ENCODE measurements at places on chromosomes 2 and 18.

DNA sequence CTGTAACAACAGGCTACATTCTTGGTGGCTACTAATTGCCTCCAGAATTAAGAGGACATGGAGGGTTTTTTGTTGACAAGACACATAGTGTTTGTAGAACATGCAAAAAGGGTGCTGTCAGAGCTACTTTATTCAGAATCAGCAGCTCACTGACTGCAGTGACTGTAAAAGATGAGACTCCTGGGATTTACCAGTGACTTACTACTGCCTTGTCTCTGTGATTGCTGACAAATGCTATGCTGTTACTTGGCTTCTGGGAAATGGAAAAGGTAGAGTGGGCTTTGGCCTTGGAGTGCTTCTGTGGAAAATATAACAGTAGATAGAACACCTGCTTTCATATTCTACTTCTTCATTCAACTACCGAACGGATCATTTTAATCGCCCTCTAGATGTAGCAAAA is 47.8 kb downstream of the GREB1L start:
- no peak for DNase-seq

GRCh38 chr2:112622528-112622849 is 23.2 kb upstream of the SLC20A1 start:
- DNase-seq = no peak

- no peak for DNase-seq
Measured at GRCh38 chr2:226411727-226412360, 387.8 kb downstream of the IRS1 start.

DNA sequence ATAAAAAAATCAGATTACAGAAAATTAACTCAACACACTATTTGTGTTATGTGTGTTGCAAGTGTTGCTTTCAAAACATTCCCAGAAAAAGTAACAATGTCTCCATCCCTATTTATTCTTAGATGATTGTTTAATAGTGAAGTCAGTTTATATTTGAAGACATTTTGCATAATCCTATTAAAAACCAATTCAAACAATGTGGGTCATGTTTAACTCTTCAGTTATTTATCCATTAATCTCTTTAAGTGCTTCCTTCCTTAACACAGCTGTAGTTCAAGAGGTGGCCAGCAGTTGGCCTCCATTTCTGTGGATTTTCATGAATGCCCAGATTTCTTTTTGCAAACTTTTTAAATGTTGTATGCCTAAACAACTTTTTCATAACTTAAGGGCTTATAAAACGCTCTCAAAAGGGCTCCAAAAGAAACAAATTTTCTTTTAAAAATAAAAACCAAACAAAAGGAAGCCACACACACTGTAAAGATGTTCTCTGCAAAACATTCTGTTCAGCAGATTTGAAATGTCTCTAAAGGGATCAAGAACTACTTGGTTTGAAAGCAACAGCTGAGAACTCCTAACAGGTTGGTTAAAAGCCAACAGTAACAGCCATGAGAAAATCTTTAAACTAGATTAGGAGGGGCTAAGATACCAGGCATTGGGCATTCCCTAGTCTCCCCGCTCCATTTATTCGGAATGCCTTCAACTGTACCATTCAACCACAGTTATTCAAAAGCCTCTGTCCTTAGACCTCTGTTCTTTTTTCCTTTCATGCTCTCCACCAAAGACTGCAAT is 71.5 kb downstream of the THADA start:
- DNase-seq = no peak

- DNase-seq = no peak
Measured at GRCh38 chr2:110660558-110660957, 17.3 kb downstream of the BUB1 start.

DNA sequence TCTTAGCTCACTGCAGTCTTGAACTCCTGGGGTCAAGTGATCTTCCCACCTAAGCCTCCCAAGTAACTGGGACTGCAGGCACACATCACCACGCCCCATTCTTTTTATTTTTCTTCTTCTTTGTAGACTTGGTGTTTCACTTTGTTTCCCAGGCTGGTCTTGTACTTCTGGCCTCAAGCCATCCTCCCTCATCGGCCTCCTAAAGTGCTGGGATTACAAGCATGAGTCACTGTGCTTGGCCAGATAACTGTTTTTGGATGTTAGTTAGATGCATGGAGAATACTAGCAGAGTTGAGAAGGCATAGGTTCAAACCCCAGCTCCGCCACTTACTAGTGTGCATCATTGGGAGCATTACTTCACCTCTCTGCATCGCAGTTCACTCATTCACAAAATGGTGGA is 88.3 kb downstream of the TXNL1 start:
- no peak for DNase-seq

DNA sequence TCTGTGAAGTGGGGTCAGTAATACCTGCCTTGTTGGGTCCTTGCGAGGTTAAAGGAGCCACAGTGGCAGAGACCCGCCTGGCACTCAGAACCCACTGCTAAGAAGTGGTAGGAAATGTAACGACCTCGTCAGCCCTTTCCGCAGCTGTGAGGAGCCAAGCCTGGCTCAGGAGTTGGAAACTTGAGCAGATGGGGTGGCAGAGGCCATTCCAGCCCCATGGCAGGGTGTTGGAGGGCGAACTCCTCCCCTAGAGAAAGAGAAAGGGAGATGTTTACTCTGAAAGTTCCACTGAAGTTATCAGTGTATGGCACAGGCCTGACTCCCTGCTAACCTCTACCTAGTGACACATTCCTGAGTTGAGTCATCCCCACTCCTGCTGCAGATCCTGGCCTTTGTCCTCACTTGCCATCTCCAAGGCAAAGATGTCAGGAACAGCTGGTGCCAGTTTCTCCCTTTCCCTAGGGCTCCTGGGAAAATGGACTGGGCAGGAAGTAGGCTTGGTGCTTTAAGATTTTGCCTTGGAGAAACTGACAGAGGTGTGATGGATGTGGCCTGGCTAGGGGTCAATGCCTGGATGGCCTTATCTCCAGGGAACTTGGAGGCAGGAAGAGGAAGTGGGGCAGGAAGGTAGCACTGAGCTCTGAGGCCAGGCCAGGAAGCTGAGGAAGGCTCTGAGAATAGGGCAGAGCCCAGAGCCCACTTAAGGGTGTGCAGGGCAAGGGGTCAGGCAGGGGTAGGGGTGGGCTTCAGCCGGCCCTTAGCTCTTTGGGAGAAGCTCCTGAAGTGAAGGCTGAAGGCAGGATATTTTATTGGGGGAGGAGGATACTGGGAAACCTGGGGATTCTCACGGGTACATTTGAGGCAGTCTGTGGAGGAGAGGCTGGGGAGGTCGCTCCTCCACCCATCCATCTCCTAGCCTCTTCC is 888 bp downstream of the VAMP5 start:
- DNase-seq = peak; percentile 26

GRCh38 chr2:55419233-55419678 is 400 bp downstream of the CCDC88A start:
- peak; percentile 20 for DNase-seq

GRCh38 chr2:5763531-5763930 is 71.3 kb downstream of the SOX11 start:
- DNase-seq = no peak

- no peak for DNase-seq
Measured at GRCh38 chr2:221263573-221263972, 308.5 kb downstream of the EPHA4 start.

GRCh38 chr2:227877421-227878310 is 6.2 kb downstream of the DAW1 start:
- no peak for DNase-seq

GRCh38 chr2:102788216-102788884 is 26.5 kb downstream of the TMEM182 start:
- no peak for DNase-seq

- no peak for DNase-seq
Measured at GRCh38 chr2:191618046-191618780, 59.7 kb upstream of the NABP1 start.

DNA sequence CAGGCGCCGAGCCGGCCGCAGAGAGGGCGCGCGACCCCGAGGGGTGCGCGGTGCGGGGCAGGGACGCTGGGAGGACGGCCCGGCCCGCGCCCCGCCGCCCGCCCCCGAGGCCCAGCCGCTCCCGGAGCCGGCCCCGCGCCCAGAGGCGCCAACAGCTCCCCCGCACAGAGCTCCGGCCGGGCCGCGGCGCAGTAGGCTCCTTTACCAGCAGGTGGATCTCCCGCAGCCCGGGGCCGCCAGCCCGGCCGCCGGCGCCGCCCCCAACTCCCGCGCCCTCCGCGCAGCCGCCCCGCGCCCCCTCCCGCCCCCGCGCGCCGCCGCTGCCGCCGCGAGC is 258 bp downstream of the MGAT4A start:
- peak; percentile 58 for DNase-seq

GRCh38 chr18:26545335-26546123 is 2.8 kb downstream of the KCTD1 start:
- DNase-seq = no peak

DNA sequence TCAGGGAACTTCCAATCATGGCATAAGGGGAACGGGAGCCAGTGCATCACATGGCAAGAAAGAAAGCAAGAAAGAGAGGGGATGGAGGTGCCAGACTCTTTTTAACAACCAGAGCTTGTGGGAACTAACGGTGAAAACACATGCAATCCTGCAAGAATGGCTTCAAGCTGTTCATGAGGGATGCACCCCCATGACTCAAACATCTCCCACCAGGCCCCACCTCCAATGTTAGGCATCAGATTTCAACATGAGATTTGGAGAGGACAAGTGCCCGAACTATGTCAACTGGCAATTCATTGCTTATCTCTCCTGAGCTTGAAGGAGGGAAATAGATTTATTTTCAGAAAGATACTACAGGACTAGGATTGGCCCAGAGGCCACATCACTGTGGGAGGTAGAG is 270.0 kb downstream of the SLC4A3 start:
- DNase-seq = no peak

DNA sequence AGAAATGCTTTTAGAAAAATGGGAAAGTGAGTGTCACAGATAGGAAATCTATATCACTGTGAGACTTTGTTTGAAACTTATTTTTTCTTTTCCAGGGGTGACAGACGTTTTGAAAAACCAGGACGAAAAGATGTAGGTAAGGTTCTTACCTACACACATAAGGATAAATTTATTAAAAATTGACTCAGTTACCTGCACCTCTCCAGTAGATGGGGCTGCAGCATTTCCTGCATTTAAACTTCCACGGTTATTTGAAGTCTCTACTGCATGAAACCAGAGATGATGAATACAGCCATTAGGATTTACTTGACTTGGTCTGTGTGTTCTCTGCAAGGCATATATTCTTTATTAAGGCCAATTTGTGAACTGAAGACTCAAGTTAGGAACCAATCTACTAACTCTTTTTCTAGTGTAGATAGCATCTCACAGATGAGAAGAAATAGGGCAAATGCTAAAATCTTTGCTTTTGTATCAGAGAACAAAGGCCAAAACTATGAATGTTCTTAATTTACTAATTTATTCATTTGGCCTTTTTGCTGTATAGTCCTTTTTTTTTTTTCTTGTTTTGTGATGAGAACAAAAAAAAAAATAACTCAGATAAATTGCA is 15.0 kb downstream of the KCNJ13 start:
- peak; percentile 64 for DNase-seq

DNA sequence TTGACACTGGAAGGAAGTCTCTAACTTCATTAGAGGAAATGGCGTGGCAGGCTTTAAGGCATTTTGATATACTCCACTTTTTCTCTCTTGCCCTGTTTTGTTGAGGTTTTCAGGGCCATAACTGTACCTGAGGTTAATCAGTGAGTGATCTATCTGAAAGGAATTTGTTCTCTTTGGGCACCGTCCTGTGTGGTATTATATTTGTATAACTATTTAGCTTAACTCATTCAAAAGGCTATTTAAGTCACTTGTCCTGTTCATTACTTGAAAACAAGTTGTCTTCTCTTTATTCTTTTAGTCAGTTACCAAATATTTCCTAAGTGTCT is 180.4 kb downstream of the NEDD4L start:
- DNase-seq = no peak

GRCh38 chr2:200307724-200308545 is 1.4 kb downstream of the SPATS2L start:
- no peak for DNase-seq

GRCh38 chr2:182372661-182373060 is 54.2 kb downstream of the PDE1A start:
- DNase-seq = no peak

GRCh38 chr18:40939656-40940515 is 1015.1 kb upstream of the PIK3C3 start:
- DNase-seq = no peak

- no peak for DNase-seq
Measured at GRCh38 chr18:42872838-42873237, 242.6 kb downstream of the RIT2 start.

DNA sequence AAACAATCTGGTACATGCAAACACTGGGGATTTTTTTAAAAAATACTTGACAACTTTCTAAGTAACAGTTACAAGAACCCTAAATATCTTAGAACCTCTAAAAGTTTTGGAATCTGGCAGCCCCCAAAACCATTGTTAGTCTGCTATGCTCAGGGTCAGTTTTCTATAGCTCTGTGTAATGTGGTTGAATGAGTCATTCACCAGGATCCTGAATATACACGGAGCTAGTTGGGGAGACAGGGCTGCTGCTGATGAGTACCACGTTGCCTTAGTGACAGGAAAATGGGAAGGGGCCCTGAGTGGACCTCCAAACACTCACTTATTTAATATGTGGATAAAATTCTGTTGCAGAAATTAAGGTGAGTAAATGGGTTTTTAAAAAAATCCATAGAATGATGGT is 36.9 kb upstream of the TANC1 start:
- no peak for DNase-seq

DNA sequence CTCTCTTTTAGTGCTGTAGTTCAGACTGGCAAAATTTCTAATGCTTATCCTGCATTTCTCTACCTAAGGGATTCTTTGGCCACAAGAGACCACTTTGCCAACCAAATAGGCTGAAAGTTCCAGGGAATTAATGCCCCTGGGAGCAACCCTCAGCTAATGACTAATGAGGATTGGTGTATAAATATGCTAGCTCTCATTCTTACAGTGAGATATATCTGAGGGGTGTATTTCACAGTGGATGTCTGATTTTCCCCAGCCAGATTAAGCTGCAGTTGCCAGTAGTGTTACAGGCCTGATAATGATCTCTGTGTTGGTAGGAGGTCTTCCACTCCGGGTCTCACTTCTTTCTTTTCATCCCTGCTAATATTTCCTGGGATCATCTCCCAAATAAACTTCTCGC is 90.4 kb downstream of the GULP1 start:
- no peak for DNase-seq

DNA sequence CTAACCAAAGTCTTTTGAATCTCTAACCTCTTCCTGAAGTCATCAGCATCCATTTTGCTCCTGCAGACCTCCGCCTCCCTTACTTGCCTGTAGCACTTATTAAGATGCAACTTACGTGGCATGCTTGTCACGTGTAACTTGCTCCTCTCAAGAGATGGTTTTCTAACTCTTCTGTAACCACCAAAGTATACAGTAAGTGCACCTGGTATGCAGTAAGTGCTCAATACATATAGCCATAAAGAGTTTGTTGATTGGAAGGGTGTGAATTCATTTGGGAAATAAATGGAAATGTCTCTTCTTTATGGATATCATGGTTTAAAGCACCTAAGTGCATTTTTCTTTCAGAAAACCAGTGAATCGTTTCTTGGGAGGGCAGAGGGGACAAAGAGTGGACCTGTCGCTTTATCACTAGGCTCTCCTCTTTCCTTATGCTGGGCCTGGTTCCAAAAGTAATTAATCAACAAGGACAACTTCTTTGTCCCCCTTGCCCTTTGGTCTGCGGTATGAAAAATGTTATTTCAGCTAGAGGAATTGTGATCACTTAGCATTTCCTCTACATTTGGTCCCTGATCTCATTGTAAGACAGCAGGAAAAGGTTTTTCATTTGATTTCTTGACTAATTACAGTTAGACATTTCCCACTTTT is 370.0 kb upstream of the SPRED2 start:
- DNase-seq = no peak
